ENCODE measurements at places on chromosomes 1 and 21. TPM values are rescaled to one million over a fixed set of nuclear protein-coding genes. Genes with fewer than 3 reads are reported as not detected.

DNA sequence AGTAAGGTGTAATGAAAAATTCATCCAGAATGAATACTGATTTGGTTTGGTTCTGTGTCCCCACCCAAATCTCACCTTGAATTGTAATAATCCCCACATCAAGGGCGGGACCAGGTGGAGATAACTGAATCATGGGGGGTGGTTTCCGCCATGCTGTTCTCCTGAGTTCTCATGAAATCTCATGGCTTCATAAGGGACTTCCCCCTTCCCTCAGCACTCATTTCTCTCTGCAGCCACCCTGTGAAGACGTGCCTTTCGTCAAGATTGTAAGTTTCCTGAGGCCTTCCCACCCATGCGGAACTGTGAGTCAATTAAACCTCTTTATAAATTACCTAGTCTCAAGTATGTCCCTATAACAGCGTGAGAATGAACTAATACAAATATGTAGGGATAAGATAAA, 5.5 kb upstream of the SYNJ1 start:
- DNase-seq, result no peak

GRCh38 chr21:43697758-43698643, 20.9 kb upstream of the PDXK start:
- DNase-seq, result no peak

Gene KCNE1
- 0.13 TPM for total RNA-seq

DNA sequence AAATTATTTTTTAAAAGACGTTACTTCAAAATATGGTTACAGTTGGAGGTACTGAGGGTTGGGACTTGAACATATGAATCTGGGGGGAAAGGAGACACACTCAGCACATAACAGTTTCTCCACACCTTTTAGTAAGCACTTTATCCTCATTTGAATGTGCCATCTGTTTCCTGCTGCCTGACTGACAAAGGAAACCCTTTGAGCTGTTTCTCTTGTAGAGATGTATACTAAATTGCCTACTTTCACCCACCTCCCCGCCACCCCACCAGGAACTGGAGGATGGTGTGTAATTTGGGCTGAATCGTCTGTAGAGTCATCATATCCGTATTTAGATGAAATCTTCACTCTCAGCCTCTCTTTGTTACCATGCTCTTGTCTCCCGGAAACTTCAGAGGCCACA, 108.1 kb downstream of the KAZN start:
- DNase-seq, result no peak

GRCh38 chr1:9841460-9841859, 17.7 kb upstream of the CLSTN1 start:
- DNase-seq, result no peak

Gene PSMD4
- 288 TPM for total RNA-seq

- no peak for DNase-seq
Measured at GRCh38 chr21:44823179-44823660, 5.4 kb upstream of the SUMO3 start.

DNA sequence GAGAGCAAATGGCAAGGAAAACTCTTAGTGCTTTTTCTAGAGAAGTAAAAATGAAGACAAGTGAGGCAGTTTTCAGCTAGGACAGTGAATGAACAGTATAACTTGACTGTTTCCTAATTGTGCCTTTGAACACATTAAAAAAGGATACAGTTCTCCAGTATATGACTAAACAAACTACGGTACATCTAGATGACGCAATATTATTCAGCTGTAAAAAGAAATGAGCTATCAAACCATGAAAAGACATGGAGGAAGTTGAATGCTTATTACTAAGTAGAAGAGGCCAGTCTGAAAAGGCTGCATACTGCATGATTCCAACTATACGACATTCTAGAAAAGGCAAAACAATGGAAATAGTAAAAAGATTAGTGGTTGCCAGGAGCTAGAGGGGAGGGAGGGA, 206.3 kb downstream of the SIPA1L2 start:
- no peak for DNase-seq

DNA sequence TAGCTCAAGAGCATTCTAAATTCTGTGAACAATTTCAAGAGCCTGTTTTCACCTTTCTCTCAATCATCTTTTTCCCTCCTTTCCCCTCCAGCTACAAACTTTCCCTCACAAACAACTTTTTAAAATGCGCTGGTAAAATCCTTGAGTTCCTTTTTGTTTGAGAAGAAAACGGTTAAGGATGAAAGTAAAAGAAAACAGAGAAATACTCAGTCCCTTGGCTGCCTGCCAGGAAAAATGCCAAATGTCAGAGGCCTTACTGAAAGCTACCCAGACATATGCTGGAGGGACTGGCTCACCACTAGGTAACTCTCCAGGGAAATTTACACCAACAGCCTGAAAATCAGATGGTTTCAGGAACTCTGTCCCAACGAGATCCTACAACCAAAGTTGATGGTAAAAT, 11.0 kb upstream of the SERBP1 start:
- DNase-seq, result no peak

- DNase-seq, result no peak
Measured at GRCh38 chr1:21885236-21886037, 51.7 kb downstream of the HSPG2 start.

DNA sequence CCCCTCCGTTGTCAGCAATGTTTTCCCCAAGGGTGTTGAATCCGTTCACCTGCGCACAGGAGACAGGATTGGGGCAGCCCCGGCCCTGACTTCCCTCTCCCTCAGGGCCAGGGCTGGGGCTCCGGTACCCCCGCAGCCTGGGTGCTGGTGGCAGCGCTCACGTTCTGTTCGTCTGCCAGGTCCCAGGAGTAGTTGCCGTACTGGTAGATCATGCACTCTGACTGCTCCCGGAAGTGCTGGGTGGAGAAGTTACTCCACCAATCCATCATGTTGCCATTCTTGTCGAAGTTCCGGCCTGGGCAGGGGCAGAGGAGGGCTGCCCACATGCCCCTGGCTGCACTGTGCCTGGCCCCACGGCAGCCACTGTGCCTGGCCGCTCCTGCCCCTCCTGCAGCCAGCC, 6.1 kb downstream of the PRXL2B start:
- no peak for DNase-seq

- DNase-seq, result no peak
Measured at GRCh38 chr1:61227857-61228550, 145.6 kb downstream of the NFIA start.

Measured in pulmonary artery endothelial cell (primary cell).